ENCODE measurements at places on chromosomes 7 and 10.

GRCh38 chr10:62136931-62137330 lies 131.7 kb downstream of the RTKN2 start:
- DNase-seq, result no peak

- DNase-seq, result peak; percentile 47
These were observed 12.1 kb downstream of the KBTBD2 start for GRCh38 chr7:32879460-32879859.

GRCh38 chr10:30788307-30788706 lies 158.8 kb upstream of the LYZL2 start:
- DNase-seq, result no peak

DNA sequence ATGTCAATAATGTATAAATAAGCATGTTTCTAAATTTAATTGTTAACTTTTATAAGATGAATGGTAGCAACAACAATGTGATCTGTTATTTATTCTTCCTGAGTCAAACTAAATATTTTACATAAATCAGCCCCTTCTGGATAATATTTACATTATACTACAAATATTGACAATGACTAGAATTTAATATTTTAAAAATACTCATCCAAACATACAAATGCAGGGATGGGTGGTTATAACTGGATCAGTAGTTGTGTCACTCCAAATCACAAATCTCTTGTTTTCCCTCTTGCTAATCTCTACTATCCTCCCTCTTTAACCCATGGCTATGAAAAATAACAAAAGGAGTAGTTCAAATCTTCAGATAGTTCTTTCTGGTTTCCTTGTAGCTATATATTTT lies 407.0 kb downstream of the HTR7 start:
- DNase-seq, result no peak

GRCh38 chr7:130662426-130662825 lies 6.1 kb downstream of the COPG2 start:
- no peak for DNase-seq

GRCh38 chr7:45721686-45722598 lies 147.8 kb downstream of the ADCY1 start:
- peak; percentile 88 for DNase-seq

DNA sequence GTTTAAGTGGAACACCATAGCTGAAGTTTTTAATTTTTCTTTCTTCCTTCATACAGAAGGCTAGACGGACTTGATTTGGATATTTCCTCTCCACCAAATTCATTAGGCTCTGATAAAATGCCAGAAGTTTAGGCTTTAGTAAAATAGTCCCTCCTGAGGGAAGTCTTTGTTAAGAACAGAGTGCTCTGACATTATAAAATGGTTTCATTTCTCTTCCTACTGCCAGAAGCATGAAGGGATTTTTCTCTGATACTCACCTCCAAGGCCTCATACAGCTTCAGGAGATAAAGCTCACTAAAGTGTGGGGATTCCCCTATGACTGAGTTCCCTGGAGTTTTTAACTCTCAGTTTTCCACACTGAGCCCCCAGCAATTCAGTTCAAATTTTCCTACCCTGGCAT lies 1489.6 kb downstream of the REEP3 start:
- DNase-seq, result no peak

- DNase-seq, result no peak
These were observed 11.3 kb upstream of the TRPV6 start for GRCh38 chr7:142896741-142897379.

DNA sequence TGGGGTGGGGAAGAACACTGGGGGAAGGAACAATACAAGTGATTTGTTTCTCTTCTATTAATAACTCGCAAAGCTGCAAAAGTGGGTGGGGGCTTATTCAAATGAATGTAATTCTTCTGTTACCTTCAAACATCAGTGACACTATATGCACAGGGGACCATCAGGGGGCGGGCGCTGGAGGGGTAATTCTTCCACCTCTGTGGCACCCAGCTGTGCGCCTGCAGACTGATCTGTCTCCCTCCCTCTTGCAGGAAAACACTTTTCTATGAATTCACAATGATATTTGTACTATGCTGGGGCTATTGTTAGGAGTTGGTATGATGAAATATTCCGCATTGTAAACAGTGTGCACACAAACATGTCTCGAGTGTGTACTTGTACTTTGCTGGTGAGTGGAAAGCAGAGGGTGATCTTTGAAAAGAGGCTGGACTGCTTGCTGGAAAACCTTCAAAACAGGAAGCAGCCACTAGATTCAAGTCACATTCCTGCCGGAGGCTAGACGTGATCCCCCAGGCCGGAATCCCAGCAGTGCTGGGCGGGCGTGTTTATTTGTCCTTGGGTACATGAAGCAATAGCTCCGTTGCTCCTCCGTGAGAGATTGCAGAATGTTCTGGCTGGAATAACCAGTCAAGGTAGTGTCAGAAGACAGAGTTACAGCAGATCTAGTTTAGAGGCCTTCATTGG lies 15.8 kb upstream of the BNIP3 start:
- DNase-seq, result peak; percentile 57
